Activated CD8-positive, alpha-beta memory T cell treated with anti-CD3 and anti-CD28 coated beads for 1 hour (primary cell): ENCODE measurements at places on chromosomes 11 and 22.

- DNase-seq = no peak
Observed at GRCh38 chr11:123221584-123221983, 26.5 kb upstream of the CLMP start.

GRCh38 chr11:47383071-47383470 lies 4.7 kb upstream of the SPI1 start:
- no peak for DNase-seq

- no peak for DNase-seq
Observed at GRCh38 chr11:117782101-117782500, 14.9 kb downstream of the DSCAML1 start.

DNA sequence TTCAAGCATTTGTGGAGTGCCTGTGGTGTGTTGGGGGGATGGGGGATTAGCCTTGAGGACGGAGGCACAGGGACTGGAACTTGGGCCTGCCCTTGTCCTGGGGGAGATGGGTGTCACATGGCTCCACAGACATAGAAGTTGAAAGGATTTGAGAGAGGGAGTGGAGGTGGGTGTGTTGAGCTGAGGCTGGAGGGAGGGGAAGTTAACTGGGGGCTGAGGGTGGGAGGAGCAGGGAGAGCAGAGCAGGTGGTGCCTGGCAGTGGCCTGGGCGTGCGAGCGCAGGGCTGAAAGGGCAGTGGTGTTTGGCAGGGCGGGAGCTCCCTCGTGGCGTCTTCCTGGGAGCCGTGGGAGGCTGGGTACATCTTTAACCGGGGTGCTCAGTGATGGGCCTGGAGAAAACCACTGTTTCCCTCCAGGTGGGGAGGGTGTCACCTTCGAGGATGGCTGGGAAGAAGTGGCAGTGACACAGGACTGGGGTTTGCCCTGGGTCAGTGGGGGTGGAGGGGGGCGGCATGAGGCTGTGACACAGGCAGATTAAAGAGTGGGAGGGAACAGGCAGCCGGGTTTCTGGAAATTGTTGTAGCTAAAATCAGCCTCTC lies 45.5 kb downstream of the AP2A2 start:
- no peak for DNase-seq

DNA sequence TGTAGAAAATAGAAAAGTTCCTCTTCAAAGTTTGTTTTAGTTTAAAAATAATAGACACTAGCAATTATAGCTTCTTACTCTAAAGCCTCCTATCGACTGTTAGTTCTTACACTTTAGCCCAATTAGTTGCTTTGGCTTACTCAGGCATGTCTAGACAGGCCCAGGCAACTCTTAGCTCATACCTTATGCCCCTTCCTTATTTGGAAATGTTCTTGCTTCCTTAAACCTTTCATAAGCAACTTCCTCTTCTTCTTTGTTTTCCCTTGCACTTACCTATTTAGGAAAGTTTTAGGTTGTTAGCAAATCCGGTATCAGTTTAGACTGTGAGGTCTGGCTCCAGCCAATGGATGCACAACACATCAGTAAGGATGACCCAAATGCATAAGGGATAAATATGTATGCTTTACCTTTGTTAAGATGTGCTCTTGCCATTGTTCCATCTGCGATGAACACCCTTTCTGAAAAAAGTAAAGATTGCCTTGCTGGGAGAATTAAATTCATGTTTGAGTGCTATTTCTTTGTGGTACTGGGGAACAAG lies 1277.5 kb upstream of the CNTN5 start:
- no peak for DNase-seq

DNA sequence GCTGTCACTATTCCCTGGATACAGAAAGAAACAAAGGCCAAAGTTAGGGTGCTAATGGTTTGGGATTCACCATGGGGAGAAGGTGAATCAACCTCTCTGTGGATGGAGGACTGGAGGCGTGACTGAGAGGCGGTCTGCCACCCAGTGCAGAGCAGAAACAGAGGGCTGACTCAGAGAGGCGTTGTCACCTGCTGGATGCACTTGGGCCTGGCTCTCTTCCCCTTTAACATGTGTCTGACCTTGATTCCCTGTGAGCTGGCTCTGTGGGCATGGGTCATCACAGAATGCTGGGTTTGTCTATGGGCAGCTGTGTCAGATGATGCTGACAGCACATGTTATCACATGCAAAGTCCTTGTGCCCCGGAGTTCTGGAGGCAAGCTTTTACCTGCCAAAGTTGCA lies 75.9 kb downstream of the LDLRAD3 start:
- no peak for DNase-seq

DNA sequence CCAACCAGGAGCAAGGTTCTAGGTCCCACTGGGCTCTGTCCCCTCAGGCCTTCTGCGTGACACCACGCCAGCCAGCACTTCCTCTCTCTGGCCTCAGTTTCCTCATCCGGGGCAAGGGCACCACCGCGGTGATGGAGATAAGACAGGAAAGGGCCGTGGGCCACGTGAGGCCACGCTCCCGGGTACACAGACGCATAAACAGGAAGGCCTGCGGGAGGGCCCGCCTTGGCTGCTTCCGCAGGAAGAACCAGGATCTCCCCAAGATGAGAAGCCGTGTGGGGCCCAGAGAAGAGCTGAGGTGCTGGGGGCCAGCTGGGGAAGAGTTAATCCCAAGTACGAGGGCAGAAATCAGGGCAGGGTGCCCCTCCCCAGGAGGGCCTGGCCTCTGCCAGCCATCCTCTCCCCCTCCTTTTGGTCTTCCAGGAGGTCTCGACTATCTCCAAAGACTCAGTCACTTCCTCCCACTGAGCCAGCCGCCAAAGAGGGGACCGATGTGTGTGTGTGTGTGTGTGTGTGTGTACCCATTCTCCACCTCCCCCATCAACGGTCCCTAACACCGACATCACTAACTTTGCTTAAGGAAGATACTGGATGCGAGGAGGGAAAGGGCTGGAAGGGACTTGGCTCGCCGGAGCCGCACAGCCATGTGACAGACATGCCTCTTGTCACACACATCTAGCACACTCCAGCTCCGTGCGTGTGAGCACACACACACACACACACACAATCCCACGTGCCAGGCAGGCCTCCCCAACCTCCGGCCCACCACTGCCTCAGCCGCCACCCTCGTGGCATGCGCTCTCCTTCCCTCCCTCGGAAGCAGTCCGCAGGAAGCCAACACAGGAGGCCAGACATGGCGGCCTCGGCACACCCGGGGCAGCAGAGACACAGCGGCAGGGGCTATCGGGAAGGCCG lies 1.4 kb downstream of the MFNG start:
- DNase-seq = peak; percentile 35

DNA sequence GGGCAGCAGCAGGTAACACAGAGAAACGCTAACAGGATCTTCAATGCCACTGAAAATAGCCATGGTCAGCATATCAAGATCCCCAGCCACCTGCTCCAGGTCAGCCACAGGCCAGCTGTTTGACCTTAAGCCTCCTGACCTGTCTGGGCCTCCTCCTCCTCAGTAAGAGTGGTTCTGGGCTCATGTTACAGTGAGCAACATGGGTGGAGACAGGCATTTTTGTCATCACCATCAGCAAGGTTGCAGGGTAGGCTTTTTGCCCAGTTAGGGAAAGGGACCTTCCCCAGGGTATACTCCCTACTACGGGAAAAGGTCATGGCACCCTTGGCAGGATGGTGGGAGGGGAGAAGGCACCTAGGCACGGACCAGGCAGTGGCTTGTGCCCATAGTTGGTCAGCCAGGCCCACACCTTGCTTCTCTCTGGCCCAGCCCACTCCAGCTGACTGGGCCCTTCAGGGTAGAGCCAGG lies 131.8 kb upstream of the PARVA start:
- DNase-seq = no peak

- DNase-seq = no peak
Observed at GRCh38 chr11:129061492-129062230, 119.0 kb upstream of the TP53AIP1 start.

DNA sequence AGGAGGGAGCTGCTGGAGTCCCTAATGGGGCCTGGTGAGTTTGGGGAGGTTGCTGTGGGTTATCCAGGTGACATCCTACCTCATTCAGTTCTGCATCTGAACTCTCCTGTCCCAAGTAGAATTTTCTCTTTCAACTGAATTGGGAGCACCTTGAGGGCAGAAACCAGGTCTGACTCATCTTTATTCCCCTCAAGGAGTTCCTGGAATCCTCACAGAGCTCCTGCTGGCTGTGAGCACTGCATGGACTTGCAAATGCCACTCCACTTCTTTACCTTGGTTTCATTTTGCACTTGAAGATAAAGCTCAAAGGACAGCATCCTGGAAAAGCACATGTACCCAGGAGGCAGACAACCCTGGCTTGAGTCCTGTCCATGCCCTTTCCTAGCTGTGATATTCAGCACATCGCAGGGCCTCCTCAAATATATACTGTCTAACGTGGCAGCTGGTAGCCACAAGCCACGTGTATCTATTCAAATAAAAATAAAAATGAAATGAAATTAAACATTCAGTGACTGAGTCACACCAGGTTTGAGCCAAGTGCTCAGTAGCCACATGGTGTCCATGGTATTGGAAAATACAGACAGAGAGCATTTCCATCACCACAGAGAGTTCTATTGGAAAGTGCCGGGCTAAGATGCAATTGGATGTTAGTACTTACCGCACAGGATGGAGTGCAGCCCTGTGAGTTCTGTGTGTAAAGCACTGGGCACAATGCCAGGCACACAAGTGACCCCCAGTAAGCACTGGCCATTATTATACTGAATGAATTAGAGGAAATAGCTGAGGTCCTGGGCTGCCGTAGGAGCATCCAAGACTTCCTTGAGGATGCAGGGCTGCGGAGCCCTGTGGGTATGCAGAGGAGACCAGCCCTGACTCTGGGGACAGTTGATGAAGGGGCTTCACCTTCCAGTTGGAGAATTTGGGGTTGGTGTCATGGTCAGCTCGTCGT lies 149.0 kb downstream of the PKNOX2 start:
- no peak for DNase-seq

GRCh38 chr11:75431533-75432525 lies 1.2 kb downstream of the KLHL35 start:
- no peak for DNase-seq

DNA sequence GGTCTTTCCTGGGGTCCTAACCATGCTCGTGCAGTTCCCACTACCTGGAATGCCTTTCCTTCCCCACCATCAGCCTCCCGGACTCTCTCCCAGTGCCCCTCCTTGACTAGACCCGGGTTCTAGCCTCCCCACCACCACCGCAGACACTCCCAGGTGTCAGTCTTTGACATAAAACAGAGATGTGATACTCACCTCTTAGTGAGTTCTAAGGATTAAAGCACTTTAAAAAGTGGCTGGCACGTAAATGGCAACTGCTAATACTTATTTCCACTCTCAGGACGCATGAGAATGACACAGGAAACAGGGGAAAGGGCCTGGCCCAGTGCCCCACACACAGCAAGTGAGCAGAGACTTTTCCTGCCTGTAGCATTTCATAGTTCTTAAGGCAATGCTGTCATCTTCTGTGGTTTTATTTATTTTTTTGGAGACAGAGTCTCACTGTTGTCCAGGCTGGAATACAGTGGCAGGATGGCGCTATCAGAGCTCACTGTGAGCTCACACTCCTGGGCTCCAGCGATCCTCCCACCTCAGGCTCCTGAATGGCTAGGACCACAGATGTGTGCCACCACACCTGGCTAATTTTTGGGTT lies 1.9 kb upstream of the SLC25A45 start:
- DNase-seq = no peak

DNA sequence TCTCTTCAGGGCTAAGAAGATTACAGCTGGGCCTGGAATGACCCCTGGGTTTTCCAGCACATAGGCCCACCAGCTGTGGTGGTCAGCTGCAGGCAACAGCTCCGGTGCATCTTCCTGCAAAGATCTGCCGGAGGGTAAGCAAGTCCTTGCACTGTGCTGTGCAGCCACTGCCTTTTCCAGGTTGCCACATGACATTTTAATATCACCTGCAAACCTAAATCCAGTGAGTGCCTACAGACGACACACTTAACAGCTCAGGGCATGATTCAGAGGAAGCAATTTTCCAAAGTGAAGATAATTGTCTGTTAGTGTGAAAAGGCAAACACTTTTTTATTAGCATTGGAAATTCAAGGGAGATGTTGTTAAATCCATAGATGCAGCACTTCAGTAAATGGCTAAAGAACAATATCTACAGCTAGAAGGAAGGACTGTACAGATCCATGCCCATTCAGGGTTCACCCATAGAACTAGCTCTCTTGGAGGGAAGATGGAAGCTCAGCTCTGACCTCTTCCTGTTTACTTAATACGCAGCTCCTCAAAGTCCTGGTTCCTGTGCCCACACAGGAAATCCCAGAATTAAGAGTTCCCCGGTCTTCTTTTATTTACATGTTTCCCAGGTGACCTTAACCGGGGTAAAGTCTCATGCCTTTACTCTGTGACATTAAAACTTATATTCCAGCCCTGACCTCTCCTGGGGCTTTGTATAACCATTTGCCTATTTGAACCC lies 13.3 kb upstream of the NRIP3 start:
- DNase-seq = no peak
